ENCODE measurements at places on chromosomes 2 and 18. TPM values are rescaled to one million over a fixed set of nuclear protein-coding genes. Genes with fewer than 3 reads are reported as not detected.

MATN3 gene
- 2.3 TPM for total RNA-seq

MARCHF4 gene
- 0.26 TPM for total RNA-seq

SERPINB11 gene
- not detected for total RNA-seq

COL3A1 gene
- total RNA-seq: 925 TPM

CKAP2L gene
- 0.26 TPM for total RNA-seq

KLHL14 gene
- total RNA-seq: not detected

NEURL3 gene
- total RNA-seq: not detected

GAD1 gene
- total RNA-seq: 0.26 TPM
